ENCODE measurements at places on chromosomes 6 and 20.

- no peaks in the 10 kb centered on the region for H3K4me1 ChIP-seq
- no peaks in the 10 kb centered on the region for H3K36me3 ChIP-seq
- DNase-seq: no peak
- no peak overlapping the region for H3K27ac ChIP-seq
- H3K4me3 ChIP-seq: no peak overlapping the region
- H3K27me3 ChIP-seq: no peaks in the 10 kb centered on the region
These were observed 103.8 kb upstream of the FLRT3 start for GRCh38 chr20:14441201-14441600.

- H3K4me3 ChIP-seq: no peak overlapping the region
- no peaks in the 10 kb centered on the region for H3K27me3 ChIP-seq
- peaks cover 36% of the 10 kb centered on the region for H3K4me1 ChIP-seq
- no peak for DNase-seq
These were observed 44.3 kb upstream of the MYL9 start for GRCh38 chr20:36496707-36497669.

DNA sequence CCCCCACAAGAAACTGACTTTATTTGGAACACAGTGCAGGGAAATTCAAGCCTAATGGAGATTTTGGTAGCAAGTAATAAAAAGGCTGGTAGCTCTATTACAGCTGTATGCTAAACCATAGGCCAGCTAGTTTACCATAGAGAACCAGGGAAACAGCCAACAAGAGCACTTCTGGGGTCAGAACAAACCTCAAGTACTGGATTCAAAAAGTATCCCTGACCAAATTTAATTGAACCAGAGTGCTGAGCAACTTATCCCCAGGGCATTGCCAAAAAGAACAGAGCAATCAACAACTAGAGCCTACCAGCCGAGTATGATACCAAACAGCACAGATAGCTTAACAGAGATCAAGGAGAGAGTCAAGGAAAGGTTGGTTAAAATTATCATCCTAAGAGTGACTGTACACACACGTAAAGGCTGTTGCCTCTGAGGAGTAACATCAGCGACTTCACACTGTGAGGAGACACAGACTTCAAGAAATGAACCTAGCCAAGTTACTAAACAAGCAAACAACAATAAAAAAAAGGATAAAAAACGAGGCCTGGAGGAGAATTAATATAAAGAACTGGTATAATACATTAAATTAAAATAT is 11.5 kb upstream of the ASF1A start:
- no peak overlapping the region for H3K27ac ChIP-seq
- H3K27me3 ChIP-seq: no peaks in the 10 kb centered on the region
- no peaks in the 10 kb centered on the region for H3K36me3 ChIP-seq

DNA sequence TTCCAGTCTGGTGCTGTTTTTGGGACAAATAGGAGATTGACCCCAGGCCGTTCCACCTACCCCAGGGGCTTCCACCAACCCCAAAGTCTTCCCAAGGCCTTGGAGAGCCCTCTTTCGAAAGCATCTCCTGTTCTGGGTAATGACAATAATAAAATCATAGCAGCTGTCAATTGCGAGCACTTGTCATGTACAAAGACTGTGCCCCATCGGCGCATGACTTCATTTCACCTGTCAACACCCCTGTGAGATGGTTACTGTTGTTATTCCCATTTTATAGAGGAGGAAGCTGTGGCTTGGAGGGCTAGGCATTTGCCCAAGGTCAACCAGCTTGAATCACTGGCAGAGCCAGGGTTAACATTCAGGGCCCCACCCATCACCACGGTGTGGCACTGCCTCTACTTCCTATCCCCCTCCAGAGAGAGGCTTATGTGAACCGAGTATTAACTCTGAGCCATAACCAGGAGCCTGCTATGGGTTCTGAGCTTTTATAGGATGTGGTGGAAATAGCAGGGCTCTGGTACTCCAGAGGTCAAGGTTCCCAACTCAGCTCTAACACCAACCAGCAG is 51.2 kb downstream of the HNF4A start:
- DNase-seq: no peak
- H3K36me3 ChIP-seq: no peaks in the 10 kb centered on the region
- H3K4me1 ChIP-seq: no peaks in the 10 kb centered on the region
- no peak overlapping the region for H3K27ac ChIP-seq
- H3K4me3 ChIP-seq: no peak overlapping the region

DNA sequence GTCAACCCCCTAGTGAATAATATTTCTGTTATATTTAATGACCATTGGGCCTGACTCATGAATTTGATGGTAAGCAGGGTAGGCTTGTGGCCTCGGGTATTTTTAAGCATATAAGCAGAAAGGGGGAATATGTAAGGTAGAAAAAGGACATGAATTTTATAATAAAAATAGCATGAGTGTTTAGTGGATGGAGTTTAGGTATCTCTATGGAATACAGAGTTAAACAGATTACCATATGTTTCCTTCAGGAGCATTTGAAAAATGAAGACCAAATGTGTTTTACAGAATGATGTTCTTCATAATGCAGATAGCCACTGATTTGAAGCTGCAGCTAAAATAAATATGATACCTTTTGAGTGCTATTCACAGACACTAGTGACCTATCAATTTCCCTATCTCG is 191.7 kb upstream of the TSHZ2 start:
- H3K27ac ChIP-seq: no peak overlapping the region
- no peak overlapping the region for H3K4me3 ChIP-seq
- DNase-seq: no peak
- no peaks in the 10 kb centered on the region for H3K27me3 ChIP-seq

GRCh38 chr6:45922728-45923351 is 92.8 kb downstream of the CLIC5 start:
- no peak overlapping the region for H3K27ac ChIP-seq
- H3K27me3 ChIP-seq: no peaks in the 10 kb centered on the region
- no peak overlapping the region for H3K4me3 ChIP-seq
- no peaks in the 10 kb centered on the region for H3K36me3 ChIP-seq
- H3K4me1 ChIP-seq: peaks cover 6% of the 10 kb centered on the region

- H3K36me3 ChIP-seq: no peaks in the 10 kb centered on the region
- H3K4me3 ChIP-seq: peak overlapping the region; percentile 98
- no peaks in the 10 kb centered on the region for H3K27me3 ChIP-seq
- DNase-seq: peak; percentile 45
- peaks cover 4% of the 10 kb centered on the region for H3K4me1 ChIP-seq
- peak overlapping the region; percentile 68 for H3K27ac ChIP-seq
These were observed 784 bp downstream of the FKBP5 start for GRCh38 chr6:35687658-35688604.

DNA sequence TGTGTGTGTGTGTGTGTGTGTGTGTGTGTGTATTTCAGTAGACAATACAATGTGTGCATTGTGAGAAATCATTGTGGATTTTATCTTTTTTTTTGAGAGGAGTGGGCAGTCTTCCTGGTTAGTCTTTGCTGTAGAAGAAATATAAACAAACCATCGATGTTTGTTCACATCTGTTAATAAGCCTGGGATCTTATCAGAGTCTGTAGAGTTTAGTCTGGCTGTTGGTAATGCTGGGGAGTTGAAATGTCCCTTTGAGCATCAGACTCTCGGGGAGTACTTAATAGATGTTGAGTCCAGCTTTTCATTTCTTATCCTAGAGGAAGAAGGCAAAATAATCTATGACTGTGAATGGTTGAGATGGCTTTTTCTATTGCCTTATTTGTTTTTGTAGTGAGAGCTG is 96.6 kb upstream of the SUPT3H start:
- H3K4me1 ChIP-seq: no peaks in the 10 kb centered on the region
- H3K4me3 ChIP-seq: no peak overlapping the region
- DNase-seq: no peak
- H3K27ac ChIP-seq: no peak overlapping the region

DNA sequence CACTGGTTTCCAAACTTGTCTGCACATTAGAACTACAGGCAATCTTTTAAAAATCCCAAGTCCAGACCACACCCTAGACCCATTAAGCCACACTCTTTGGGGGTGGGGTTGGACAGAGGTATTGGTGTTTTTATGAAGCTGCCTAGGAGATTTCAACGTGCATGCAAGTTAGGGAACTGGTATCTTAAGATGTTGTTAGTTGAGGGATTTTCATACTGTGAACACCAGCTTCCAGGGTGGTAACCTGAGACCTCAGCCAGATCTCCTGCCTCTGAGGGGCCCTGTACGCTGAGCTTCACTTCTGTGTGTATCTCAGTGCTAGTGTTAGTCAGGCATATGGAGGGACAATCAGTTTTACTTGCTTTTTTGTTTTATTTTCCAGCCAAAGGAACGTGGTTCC is 138.0 kb downstream of the UTRN start:
- H3K27me3 ChIP-seq: no peaks in the 10 kb centered on the region
- peaks cover 2% of the 10 kb centered on the region for H3K4me1 ChIP-seq
- H3K27ac ChIP-seq: no peak overlapping the region
- no peak overlapping the region for H3K4me3 ChIP-seq
- peaks cover 44% of the 10 kb centered on the region for H3K36me3 ChIP-seq
- no peak for DNase-seq

DNA sequence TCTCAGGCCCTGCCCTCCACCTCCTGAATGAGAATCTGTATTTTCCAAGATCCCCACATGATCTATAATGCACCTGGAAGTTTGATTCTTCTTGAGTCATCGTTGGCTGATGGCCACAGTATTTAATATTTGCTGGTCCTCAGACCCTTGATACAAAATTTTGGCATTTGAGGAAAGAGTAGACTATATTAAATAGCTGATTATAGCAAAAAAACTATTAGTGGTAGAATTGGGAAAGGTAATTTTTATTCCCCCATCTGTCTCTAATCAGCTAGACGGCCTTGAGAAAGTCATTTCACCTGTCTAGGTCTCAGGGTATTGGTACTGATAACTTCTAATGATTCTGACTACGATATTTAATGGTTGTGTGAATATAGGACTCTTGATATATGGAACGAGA is 176.8 kb downstream of the BMP2 start:
- H3K4me1 ChIP-seq: no peaks in the 10 kb centered on the region
- no peak overlapping the region for H3K4me3 ChIP-seq
- DNase-seq: no peak
- no peaks in the 10 kb centered on the region for H3K36me3 ChIP-seq
- no peaks in the 10 kb centered on the region for H3K27me3 ChIP-seq
- H3K27ac ChIP-seq: no peak overlapping the region

DNA sequence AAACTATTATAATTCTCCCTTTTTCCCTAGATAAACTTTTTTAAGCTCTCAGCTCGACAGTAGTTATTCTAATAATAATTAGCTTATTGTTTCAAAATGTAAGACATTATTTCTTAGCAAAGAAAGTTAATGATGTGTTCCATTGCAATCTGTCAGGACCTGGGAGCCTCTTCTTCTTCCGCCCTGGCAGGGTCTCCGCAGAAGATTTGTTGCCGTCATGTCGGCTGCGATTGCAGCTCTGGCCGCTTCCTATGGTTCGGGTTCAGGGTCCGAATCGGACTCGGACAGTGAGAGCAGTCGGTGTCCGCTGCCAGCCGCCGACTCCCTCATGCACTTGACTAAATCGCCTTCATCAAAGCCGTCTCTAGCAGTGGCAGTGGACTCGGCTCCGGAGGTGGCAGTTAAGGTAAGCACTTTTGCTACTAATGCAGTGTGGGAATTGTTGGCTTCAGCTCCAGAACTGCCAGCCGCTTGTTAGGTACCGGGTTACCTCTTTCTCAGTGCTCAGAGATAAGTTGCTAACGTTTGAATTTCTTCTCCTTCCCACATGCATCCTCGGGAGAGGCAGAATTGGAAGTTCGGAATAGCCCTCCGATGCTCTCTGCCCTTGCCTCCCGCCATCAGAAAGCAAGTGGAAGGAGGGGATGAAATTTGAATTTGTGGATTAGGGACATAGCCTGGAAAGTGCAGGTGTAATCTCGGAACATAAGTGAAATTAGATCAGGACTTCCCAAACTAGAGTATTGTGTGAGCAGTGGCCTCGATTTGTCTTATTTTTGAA is at the start of gene CDC40:
Gene CDC40, plus strand, starts transcription at position 200 of the 781 bp plus-strand sequence. Its CDS starts 18 bp downstream, at position 218.
- DNase-seq: no peak
- peaks cover 1% of the 10 kb centered on the region for H3K4me1 ChIP-seq
- H3K4me3 ChIP-seq: peak within 1 kb of the TSS; percentile 88
- peak within 1 kb of the TSS; percentile 97 for H3K27ac ChIP-seq
- H3K36me3 ChIP-seq: peaks cover 2% of the 10 kb centered on the region

DNA sequence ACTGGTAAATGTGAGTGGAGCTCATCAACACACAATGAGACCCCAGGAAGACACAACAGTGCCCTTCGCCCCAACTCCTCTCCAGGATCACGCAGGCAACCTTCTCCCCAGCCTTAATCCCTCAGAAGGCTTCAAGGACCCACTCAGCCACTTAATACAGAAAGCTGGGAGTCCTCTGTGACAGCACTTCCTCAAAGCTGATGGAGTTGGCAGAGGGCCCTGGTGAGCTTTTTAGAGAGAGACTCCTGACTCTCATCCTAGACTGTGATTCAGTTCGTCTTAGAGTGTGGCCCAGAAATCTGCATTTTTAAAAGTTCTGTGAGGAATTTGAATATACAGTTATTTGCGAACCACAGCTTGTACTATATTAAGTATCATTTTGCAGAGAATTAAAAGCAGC is 187.7 kb downstream of the UST start:
- no peak overlapping the region for H3K27ac ChIP-seq
- H3K4me3 ChIP-seq: no peak overlapping the region
- no peaks in the 10 kb centered on the region for H3K36me3 ChIP-seq
- H3K4me1 ChIP-seq: no peaks in the 10 kb centered on the region
- H3K27me3 ChIP-seq: no peaks in the 10 kb centered on the region

GRCh38 chr6:26452631-26453235 is 5.0 kb upstream of the BTN2A1 start:
- H3K4me3 ChIP-seq: no peak overlapping the region
- H3K36me3 ChIP-seq: no peaks in the 10 kb centered on the region
- H3K27me3 ChIP-seq: no peaks in the 10 kb centered on the region
- no peak for DNase-seq
- H3K27ac ChIP-seq: no peak overlapping the region

- no peak for DNase-seq
- no peaks in the 10 kb centered on the region for H3K27me3 ChIP-seq
- H3K4me3 ChIP-seq: no peak overlapping the region
- H3K4me1 ChIP-seq: peaks cover 21% of the 10 kb centered on the region
- no peaks in the 10 kb centered on the region for H3K36me3 ChIP-seq
- H3K27ac ChIP-seq: no peak overlapping the region
These were observed 171.6 kb downstream of the ARID1B start for GRCh38 chr6:156948807-156949206.

DNA sequence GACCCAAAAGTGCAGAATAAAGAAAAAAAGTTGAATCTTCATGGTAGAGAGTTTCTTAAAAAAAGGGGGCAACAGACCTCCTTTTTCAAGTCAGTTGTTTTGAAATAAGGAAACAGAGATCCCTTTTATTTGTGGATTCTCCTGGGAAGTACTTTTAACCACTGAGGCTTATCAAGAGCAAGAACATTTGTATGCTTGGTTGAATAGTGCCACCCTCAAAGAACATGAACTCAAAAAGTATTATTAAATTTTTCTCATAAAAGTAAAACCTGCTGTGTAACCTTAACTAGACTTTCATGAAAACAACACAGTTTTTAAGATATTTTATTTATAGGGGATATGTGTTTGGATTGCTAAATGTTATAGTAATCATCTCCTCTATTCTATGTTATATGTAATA is at the start of gene DEFB110:
Gene DEFB110, minus strand, starts transcription at position 101 of the 400 bp plus-strand sequence. Its CDS starts 59 bp downstream, at position 42.
- no peak within 1 kb of the TSS for H3K27ac ChIP-seq
- H3K4me3 ChIP-seq: no peak within 1 kb of the TSS
- H3K27me3 ChIP-seq: no peaks in the 10 kb centered on the region
- no peaks in the 10 kb centered on the region for H3K4me1 ChIP-seq

Measured in neuronal stem cell (in vitro differentiated cells).